ENCODE measurements at places on chromosomes 12 and 14. TPM values are rescaled to one million over a fixed set of nuclear protein-coding genes. Genes with fewer than 3 reads are reported as not detected.

CISTR gene
- total RNA-seq, result not detected

SP7 gene
- total RNA-seq, result not detected

SLC5A8 gene
- total RNA-seq, result 0.11 TPM

IL26 gene
- total RNA-seq, result not detected

DNA sequence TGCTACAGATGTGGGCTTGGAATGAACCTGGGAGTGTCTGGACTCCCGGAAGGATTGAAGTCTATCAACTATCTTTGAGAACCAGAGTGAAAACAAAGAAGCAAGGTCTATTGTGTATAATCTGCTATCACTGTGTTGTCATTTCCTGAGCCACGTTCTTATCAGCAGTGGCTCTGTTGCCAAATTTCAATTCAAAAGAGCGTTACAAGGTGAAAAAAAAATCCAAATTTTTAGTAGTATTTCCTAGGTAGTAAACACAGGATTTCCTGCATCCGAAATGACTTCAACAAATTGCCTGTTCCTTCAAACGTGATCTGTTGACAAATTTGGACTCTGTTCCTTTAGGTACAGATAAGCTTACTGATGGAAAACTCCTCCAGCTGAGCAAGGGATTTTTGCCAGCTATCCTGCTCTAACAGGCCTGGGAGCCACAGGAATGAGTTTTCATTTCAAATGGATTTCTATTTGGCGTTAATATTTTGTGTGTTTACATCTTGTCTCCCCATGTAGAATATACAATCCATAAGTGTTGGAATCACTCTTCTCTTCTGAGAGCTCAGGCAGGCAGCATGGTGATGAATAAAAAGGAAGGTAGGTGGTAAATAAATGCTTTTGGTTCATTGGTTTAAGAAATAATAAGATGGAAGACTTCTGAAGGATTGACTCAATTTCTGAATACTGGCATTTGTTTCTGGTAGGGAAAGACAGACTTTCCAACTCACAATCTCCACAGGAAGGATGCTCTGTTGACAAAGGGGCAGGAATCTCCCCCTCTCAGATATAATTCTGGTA, 58.5 kb downstream of the GPR135 start:
- H3K27ac ChIP-seq, result peak overlapping the region; percentile 43
- no peaks in the 10 kb centered on the region for H3K4me1 ChIP-seq
- no peak overlapping the region for H3K4me3 ChIP-seq
- no peaks in the 10 kb centered on the region for H3K36me3 ChIP-seq
- no peak for DNase-seq
- H3K27me3 ChIP-seq, result no peaks in the 10 kb centered on the region

DNA sequence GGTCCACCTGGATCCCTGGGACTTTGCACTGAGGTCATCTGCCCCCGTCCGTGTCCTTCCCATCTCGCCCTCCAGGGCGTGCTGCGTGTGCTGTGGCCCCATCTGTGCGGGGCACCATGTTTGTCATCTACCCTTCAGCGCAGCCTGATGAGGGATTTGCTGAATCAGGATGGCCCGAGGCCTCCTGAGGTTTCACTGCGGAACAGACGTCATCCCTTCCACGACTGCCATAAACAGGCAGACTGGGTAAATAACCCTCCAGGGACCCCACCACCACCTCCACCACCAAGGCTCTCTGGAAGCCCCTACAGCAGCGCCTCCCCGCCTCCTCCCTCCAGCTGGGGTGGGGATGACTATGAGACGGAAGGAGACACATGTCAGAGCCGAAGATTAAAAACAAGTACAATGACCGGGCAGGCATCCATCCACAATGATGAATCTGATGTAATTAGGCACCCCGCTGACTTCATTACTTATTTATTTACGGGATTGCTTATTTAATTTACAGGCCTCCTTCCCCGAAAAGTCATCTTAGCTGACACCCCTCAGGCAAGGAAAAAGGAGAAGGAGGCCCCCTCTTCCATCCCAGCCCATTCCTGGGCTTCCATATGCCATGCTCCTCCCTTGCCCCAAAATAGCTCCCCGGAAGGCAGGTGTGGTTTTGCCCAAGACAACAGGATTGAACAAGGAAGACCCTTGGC, 39.4 kb downstream of the NCOR2 start:
- H3K27me3 ChIP-seq, result no peaks in the 10 kb centered on the region
- H3K4me1 ChIP-seq, result no peaks in the 10 kb centered on the region
- no peak for DNase-seq
- no peak overlapping the region for H3K4me3 ChIP-seq

- H3K27me3 ChIP-seq, result no peaks in the 10 kb centered on the region
- H3K36me3 ChIP-seq, result no peaks in the 10 kb centered on the region
- no peak overlapping the region for H3K27ac ChIP-seq
- DNase-seq, result no peak
- peaks cover 2% of the 10 kb centered on the region for H3K4me1 ChIP-seq
Observed at GRCh38 chr12:112353393-112353792, 28.8 kb downstream of the HECTD4 start.
